ENCODE measurements at places on chromosomes 12 and 14. TPM values are rescaled to one million over a fixed set of nuclear protein-coding genes. Genes with fewer than 3 reads are reported as not detected.

- no peak for DNase-seq
- H3K36me3 ChIP-seq: no peaks in the 10 kb centered on the region
- no peak overlapping the region for H3K4me3 ChIP-seq
- H3K27ac ChIP-seq: no peak overlapping the region
- H3K4me1 ChIP-seq: no peaks in the 10 kb centered on the region
Observed at GRCh38 chr12:91074851-91075250, 17.0 kb upstream of the KERA start.

KRT81 gene
- total RNA-seq: not detected

SCN8A gene
- 8.7 TPM for total RNA-seq

DNA sequence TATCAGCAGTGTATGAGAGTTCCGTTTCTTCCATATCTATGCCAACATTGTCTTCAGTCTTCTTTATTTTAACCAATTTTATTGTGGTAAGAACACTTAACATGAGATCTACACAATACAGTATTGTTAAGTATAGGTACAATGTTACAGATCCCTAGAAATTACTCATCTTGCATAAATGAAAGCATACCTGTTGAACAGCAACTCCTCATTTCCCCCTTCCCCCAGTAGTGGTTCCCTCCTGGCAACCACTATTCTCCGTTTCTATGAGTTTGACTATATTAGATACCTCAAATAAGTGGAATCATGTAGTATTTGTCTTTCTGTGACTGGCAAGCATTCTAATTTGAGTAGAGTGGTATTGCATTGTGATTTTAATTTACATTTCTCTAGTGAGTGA, 150.5 kb downstream of the CRADD start:
- H3K27ac ChIP-seq: no peak overlapping the region
- no peak overlapping the region for H3K4me3 ChIP-seq
- no peaks in the 10 kb centered on the region for H3K27me3 ChIP-seq
- no peak for DNase-seq
- no peaks in the 10 kb centered on the region for H3K36me3 ChIP-seq
- H3K4me1 ChIP-seq: peaks cover 6% of the 10 kb centered on the region

GRCh38 chr12:21324551-21324950, 10.2 kb downstream of the SLCO1A2 start:
- no peak overlapping the region for H3K4me3 ChIP-seq
- no peak overlapping the region for H3K27ac ChIP-seq
- DNase-seq: no peak
- H3K27me3 ChIP-seq: no peaks in the 10 kb centered on the region

P2RX2 gene
- not detected for total RNA-seq

DNA sequence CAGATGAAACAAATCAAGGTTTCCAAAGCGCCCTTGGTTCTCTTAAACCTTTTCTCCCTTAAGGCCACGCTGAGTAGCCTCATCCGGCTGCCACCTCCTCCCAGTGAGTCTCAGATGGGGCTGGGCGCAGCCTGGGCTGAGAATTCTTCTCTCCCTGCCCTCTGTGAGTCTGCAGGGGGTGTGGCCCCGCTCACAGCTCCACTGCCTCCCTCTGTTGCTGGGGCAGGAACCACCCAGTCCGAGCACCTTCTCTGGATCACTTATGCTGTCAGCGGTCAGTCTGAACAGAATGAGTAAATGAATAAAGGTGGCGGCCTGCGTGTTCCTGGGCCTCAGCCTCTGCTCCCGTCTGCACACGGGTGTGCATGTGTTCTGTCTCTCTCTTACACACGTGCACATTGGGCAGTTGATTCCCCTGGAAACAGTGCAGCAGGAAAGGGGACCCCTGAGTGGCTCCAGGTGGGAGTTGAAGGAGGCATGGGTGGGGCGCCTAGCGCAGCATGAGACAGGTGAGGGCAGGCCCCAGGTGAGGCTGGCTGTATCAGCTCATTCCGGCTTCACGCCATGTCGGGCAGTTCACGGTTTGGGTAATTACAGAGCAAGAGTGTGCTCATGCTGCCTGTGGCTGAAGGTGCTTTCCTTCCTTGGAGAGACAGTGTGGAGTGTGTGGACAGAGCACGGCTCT, 4.3 kb downstream of the PAPLN start:
- H3K4me3 ChIP-seq: no peak overlapping the region
- H3K27me3 ChIP-seq: no peaks in the 10 kb centered on the region
- peaks cover 40% of the 10 kb centered on the region for H3K4me1 ChIP-seq
- DNase-seq: no peak
- peak overlapping the region; percentile 71 for H3K27ac ChIP-seq

DNA sequence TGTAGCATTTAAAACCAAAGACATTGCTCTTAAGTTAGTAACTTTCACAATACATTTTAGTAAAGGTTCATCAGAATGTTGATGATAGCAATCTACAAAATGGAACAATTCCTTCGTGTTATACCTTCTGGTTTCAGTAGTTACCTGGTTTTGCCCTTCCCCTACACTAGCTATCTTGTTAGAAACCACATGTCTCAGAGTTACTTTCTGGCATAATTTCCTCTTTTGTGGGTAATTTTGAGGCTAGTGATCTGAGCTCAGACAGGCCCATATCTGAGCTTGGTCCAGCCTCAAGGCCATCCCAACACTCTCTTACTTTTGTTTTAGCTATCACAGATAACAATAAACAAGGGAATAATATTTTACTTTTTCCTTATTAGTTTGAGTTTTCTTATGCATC, 196.9 kb downstream of the KITLG start:
- no peak overlapping the region for H3K27ac ChIP-seq
- H3K36me3 ChIP-seq: no peaks in the 10 kb centered on the region
- no peak overlapping the region for H3K4me3 ChIP-seq
- H3K27me3 ChIP-seq: no peaks in the 10 kb centered on the region
- no peak for DNase-seq

GRCh38 chr14:106459971-106460730, 933.8 kb downstream of the TMEM121 start:
- H3K4me1 ChIP-seq: no peaks in the 10 kb centered on the region
- no peaks in the 10 kb centered on the region for H3K27me3 ChIP-seq
- H3K36me3 ChIP-seq: no peaks in the 10 kb centered on the region
- no peak overlapping the region for H3K27ac ChIP-seq
- DNase-seq: no peak

TAS2R14 gene
- total RNA-seq: 1.8 TPM

- H3K4me3 ChIP-seq: no peak overlapping the region
- DNase-seq: no peak
- H3K27ac ChIP-seq: no peak overlapping the region
- H3K36me3 ChIP-seq: no peaks in the 10 kb centered on the region
Observed at GRCh38 chr14:34380471-34380845, 81.6 kb downstream of the SPTSSA start.

DNA sequence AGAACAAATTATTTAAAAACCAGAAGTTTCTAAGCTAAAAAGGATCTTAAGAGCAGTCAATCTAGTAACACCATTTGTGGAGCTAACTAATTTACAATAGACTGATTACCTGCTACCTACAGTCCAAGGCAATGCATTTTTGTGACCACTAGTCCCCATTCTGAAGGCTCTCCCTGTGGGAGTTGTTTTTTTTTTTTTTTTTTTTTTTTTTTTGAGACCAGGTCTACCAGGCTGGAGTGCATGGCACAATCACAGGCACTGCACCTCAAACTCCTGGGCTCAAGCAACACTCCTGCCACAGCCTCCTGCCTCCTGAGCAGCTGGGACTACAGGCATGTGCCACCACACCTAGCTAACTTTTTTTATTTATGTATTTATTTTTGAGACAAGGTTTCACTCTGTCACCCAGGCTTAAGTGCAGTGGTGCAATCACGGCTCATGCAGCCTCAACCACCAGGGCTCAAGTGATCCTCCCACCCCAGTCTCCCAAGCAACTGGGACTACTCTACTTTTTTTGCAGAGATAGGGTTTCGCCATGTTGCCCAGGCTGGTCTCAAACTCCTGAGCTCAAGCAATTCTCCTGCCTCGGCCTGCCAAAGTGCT, 3.9 kb downstream of the GNPTAB start:
- H3K4me3 ChIP-seq: no peak overlapping the region
- H3K36me3 ChIP-seq: no peaks in the 10 kb centered on the region
- peaks cover 40% of the 10 kb centered on the region for H3K4me1 ChIP-seq
- peak overlapping the region; percentile 7 for H3K27ac ChIP-seq
- no peak for DNase-seq

- H3K36me3 ChIP-seq: no peaks in the 10 kb centered on the region
- no peak overlapping the region for H3K4me3 ChIP-seq
- no peak overlapping the region for H3K27ac ChIP-seq
Observed at GRCh38 chr14:64639340-64639821, 64.8 kb upstream of the PLEKHG3 start.

DNA sequence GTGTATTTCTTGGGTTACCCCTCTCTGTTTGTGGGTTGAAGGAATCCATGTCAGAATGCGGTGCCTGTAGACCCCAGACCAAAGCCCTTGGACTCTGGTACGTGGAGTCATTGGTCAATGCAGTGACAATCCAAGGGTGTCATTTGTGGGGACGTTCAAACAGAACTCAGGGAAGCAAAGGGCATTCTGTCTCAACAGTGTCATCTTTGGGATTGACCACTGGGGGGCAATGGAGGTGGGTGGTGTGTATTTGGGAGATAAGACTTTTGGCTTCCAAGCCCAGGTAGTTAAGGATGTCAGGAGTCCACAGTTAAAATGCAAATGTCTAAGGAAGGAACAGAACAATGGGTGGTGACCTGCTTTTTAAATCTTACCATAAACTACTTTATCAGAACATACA, 54.6 kb upstream of the CCDC175 start:
- H3K27me3 ChIP-seq: no peaks in the 10 kb centered on the region
- no peak overlapping the region for H3K27ac ChIP-seq
- DNase-seq: peak; percentile 4
- H3K4me1 ChIP-seq: peaks cover 6% of the 10 kb centered on the region
- H3K36me3 ChIP-seq: no peaks in the 10 kb centered on the region

DNA sequence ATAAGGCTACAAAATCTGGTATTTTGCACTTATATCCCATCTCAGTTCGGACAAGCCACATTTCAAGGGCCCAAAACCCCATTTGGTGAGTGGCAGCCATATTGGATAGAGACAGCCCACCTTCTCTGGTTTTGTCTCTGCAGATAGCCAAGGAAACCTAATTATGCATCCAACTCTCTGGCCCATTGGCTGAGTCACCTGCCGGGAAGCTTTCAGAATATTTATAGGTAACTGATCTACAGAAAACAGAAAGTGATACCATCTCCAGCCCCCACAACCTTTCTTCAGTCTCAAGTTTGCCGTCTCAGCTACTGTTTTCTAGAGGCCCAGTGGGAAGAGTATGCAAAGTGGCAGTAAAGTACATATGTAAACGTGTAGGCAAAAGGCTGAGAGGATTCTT, 33.7 kb upstream of the PPP1CC start:
- no peak overlapping the region for H3K4me3 ChIP-seq
- no peaks in the 10 kb centered on the region for H3K4me1 ChIP-seq
- H3K27ac ChIP-seq: no peak overlapping the region
- no peaks in the 10 kb centered on the region for H3K27me3 ChIP-seq
- DNase-seq: no peak
- H3K36me3 ChIP-seq: no peaks in the 10 kb centered on the region

FSCB gene
- total RNA-seq: not detected

GRCh38 chr12:7090222-7090998, 1.8 kb downstream of the C1R start:
- H3K27ac ChIP-seq: peak overlapping the region; percentile 83
- no peak for DNase-seq
- H3K36me3 ChIP-seq: peaks cover 3% of the 10 kb centered on the region
- H3K4me3 ChIP-seq: peak overlapping the region; percentile 52
- H3K27me3 ChIP-seq: no peaks in the 10 kb centered on the region

Measured in stomach (tissue), 19 donors.